ENCODE measurements at places on chromosomes 6 and 20.
A peak's percentile ranks its signal among the peaks of the same experiment; 100 is the strongest.

- peak; percentile 90 for DNase-seq
Measured at GRCh38 chr6:108133594-108134179, 32.1 kb upstream of the NR2E1 start.

- peak; percentile 24 for DNase-seq
Measured at GRCh38 chr6:148064406-148065134, 278.1 kb upstream of the SASH1 start.

DNA sequence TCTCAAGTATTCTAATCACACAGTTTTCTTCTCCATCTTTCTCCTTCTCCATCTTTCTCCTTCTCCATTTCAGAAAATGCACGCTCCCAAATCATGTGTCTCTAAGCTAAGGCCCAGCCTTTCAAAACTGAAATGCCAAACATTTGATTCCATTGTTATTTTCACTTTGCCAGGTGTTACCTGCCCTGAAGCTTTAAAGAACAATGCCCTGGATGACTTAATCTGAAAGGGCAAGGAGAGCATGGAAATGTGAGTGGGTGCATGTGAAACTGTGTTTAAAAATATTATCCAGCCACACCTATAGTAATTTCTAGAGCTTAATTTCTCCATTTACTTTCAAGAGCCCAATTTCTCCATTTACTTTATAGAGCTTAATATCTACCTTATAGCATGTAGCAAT lies 42.4 kb upstream of the GCLC start:
- DNase-seq = no peak

GRCh38 chr6:22049002-22049401 lies 247.8 kb downstream of the PRL start:
- DNase-seq = no peak

DNA sequence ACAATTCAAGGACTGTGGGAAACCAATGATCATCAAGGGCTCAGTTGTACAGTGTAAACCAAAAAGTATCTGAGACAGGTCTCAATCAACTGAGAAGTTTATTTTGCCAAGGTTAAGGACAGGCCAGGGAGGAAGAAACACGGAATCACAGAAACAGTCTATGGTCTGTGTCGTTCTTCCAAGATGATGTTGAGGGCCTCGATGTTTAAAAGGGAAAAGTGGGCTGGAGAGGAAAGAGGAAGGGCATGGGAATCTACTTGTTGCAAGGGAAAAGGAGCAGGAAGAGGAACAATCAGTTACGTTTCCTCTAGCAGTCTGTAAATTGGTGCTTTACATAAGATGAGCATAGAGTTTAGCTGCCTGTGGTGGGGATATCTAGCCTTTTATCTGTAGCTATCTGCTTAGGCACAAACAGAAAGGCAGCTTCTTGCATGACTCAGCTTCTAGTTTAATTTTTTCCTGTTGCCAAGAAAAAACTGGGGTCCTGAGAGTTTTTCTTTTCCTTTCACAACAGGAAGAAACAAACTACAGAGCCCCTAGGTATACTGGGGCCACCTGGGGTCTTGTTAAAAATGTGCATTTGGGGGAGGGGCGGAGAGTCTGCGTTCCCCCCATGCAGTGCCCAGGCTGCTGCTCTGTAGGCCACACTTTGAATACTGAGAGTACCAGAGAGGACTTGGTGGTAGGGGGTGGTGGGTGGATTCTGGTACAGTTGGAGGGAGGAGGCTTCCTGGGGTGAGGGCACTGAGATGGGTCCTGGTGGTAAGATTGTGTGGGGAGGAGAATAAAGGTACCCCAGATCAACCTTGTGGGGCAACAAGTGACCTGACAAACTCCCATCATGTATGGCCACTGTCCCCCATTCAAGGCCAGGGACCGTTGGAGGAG lies 35.3 kb upstream of the EZR start:
- no peak for DNase-seq

DNA sequence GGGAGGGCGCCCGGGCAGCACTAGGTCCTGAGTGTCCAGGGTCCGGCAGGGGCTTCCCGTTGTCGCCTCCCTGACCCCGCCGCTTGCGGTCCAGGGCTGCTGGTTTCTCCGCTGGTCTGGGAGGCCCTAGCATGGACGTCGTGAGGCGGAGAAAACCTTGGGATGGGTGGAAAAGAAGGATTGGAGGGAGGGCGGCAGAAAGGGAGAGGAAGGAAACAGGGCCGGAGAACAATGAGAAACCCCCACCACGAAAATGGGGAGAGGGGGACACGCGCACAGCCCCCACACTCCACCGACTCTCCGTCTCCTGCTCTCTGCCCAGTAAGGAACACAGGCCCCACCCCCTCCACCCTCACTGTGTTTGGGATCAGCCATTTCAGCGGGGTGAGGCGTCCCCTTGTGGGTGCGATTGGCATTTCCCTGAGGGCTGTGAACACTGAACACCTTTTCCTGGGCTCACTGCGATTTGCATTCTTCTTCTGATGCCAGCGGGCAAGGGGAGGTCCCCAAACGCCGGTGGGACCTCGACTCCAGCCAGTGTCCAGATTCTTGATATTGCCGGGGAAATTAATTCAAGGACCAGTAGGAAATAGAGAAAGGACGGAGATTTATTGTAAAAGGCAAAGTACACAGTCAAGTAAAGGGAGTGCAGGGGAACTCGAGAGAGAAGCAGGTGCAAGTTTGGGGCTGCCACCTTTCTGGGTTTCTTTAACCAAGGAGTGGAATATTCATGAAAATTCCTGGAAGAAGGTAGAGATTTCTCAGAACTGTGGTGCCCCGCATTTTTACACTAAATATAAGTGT lies 3.3 kb upstream of the RAET1G start:
- DNase-seq = peak; percentile 92

- peak; percentile 68 for DNase-seq
Measured at GRCh38 chr20:62367136-62367632, at the start of gene LAMA5. Gene LAMA5, minus strand, starts transcription at chr20:62367312. Its CDS starts 67 bp downstream, at chr20:62367245.

DNA sequence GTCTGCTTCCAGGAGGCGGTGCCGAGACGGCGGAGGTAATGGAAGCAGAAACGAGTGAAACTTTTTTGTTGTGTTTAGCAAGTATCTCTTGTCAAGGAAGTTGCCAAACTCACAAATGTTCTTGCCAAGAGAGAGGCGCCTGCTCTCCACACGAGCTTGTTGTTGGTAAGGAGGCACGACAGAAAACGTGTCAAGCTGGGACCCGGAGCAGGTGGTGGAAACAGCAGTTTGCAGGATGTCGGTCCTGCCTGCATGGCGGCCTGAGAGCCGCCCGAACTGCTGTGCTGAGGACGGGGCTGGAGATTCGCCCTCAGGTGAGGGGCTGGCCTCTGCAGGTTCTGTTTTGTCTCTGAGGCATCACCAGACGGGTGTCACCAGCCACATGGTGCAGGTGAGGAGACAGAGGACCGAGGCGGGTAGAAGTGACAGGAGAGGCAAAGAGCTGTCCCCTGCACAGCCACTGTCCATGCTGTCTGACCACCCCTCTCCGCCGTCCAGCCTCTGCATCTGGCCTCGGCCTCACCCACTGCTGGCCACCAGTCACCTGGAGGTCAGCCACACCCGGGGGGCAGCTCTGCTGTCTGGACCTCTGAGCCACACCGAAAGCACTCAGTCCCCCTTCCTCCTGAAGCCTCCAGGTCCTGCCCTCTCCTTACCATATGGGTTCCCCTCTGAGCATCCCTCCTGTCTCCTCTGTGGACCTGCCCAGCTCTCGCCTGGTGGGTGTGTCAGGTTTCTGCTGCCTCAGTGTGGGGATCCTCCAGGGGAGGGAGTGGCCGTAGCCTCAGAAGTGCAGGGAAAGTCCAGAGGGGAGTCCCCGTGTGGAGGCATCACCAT lies 261.5 kb downstream of the TAF4 start:
- DNase-seq = peak; percentile 31

GRCh38 chr6:115894426-115894992 lies 166.2 kb downstream of the FRK start:
- DNase-seq = no peak

GRCh38 chr6:81682235-81682795 lies 70.2 kb downstream of the TENT5A start:
- no peak for DNase-seq

- no peak for DNase-seq
Measured at GRCh38 chr6:53359843-53360092, 11.0 kb upstream of the ELOVL5 start.

GRCh38 chr20:14866841-14867514 lies 529.6 kb upstream of the FLRT3 start:
- DNase-seq = no peak

- no peak for DNase-seq
Measured at GRCh38 chr20:62804021-62804626, 511 bp upstream of the OGFR start.

DNA sequence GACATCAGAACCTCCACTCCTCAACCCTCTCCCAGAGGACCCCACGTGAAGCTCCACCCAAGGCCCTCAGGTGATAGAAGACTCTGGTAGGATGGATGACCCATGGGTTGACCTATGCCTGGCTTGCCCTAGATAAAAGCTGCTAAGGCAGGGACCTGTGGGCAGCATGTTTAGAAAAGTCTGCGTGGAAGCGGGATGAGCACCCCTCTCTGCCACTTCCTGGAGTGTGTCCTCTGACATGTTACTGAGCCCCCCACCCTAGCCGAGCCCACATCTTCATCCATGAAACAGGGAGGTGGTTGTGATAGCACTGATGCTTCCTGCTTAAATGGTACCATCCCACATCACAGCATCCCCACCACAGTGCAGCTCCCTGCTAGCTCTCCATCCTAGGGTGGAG lies 21.8 kb downstream of the MOCS1 start:
- DNase-seq = no peak

DNA sequence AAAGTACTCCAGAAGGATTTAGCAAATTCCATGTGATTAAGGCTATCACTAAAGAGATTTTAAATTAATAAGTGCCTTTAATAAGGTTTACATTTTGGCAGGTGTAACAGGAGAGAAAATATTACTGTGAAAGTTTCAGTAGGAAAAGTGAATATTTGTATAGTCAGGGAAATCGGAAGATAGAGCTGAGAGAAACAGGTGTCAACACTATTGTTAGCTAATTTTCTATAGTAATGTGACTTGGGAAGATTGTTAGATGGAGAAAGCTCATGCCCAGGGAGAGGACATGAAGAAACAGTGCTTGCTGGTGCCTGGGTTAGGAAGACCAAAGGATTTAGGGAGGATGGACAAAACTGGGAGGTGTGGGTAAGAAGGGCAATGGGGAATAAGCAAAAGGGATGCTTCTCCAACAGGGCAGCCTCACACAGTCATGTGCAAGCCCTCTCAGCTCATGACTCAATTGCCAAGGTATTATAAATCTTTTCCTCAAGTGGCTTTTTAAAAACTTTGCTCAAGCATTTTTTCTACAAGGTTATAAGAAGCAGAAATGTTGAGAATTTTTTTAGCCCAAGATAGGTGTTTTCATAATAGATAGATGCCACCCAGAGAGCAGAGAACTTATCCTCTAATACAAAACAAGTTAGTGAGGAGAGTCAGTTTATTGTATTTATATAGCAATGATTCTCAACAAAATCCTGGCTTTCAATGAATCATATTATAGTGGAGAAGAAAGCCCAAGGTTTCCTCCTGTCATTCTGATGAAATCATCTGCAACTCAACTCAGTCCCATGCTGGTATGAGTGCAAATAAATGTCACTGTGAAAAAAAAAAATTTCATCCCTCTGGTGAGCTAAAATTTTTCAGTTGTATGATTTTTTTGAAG lies 325.2 kb upstream of the NT5E start:
- DNase-seq = no peak

DNA sequence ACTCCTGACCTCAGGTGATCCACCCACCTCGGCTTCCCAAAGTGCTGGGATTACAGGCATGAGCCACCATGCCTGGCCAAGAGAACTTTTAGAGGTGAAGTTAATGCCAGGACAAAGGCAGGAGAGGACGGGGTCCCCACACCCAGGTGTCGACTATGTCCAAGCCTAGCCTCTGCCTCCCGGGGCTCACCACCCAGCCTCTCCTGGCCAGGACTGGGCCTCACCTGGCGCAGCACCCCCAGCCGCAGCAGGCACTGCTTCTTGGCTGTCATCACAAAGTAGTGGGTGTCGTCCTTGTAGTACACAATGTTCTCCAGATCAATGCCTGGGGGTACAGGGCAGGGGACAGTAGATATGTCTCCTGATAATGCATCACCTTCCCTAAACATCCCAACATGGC lies 4.2 kb downstream of the MICAL1 start:
- DNase-seq = no peak

DNA sequence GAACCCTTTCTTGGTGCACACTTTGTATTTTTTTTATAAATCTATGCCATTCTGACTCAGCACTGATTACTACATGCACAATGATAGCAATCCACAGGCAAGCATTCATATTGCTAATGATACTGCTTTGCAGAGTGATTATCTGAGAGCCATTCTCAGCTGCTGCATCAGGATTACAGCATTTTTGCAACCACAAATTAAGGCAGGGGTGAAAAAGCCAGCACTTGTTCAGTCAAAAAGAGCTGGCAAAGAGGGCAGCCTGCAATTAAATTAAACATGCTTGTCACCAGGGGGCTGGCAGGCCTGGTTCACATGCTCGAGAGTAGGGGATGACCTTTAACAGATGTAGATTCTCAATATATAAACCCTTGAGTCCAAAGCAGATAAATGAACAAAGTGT lies 40.7 kb upstream of the SLC17A4 start:
- no peak for DNase-seq

DNA sequence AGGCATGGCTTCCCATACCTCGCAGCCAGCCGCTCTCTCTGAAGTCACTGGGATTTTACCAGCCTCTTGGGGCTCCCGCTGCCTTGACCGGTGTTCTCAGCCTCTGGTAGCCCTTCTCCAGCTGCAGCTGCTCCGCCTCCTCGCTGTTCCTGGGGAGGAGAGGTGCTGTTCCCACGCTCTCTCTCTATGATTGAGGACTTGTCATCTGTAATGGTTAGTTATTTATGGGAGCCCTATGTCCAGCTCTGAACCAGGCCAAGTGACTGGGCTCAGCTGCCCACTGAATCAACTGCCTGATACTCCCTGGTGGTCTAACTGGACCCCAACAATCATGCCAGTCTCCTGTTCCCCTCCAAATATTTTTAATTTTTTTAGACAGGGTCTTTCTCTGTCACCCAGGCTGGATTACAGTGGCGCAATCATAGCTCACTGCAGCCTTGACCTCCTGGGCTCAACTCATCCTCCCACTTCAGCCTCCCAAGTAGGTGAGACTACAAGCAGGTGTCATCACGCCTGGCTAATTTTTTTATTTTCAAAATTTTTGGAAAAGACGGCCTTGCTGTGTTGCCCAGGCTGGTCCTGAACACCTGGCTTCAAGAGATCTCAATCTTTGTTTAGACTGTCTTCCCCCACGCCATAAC lies 4.8 kb upstream of the SLC4A11 start:
- DNase-seq = no peak

DNA sequence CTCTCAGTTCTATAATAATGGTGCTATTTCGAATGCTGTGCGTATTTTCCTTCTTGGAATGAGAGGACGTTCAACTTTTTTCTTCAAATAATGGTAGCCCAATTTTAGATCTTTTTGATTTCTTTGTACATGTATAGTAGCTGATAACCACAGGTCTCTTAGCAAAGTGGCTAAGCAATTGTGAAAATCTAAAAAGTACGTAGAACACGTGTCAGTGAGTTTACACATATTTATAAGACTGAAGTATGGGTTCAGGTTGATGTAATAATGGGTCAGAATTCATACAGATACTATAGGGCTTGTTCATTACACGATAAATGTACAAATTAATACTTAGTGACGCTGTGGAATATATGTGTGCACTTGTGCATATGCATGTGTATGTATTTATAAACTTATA lies 1.3 kb downstream of the SMIM13 start:
- DNase-seq = no peak

- no peak for DNase-seq
Measured at GRCh38 chr6:7214468-7214867, 98.5 kb downstream of the SSR1 start.
